GM23338 (cell line): ENCODE measurements at places on chromosomes 12 and 14. TPM values are rescaled to one million over a fixed set of nuclear protein-coding genes. Genes with fewer than 3 reads are reported as not detected.

DNA sequence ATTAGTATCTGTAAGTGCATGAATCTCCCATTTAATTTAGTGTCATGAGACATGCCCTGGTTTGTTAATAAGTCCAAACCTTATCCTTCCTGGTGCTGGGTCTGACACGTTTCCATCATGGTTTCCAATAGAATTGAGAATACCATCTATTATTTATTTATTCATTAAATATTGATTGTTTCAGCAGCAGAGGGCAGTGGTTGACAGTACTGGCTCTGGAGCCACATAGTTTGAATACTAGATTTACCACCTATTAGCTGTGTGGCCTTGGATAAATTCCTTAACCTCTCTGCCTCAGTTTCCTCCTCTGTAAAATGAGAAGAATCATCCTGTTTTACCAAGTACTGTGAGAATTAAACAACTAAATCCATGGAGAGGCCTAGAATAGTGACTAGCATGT is 941 bp upstream of the STAB2 start:
- no peak overlapping the region for H3K27ac ChIP-seq
- no peak for DNase-seq
- H3K27me3 ChIP-seq, result no peaks in the 10 kb centered on the region
- H3K4me3 ChIP-seq, result no peak overlapping the region
- no peaks in the 10 kb centered on the region for H3K4me1 ChIP-seq
- H3K36me3 ChIP-seq, result no peaks in the 10 kb centered on the region

DNA sequence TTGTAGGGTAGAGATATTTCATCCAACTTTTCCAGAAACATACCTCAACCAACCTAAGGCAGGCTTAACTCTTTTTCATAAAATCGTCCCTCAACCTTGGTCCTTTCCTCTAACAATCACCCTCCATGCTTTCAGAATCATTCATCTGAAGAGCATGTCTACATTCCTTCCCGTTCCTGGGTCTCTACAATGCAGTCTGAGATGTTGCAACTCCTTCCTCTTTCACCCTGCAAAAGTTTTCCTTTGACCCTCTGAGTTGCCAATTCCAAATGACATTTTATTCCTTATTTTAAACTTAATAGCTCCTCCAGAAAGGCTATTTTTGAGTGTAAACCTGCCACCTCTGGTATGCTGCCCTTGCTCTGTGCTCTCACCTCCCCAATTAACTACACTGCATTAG is 16.7 kb downstream of the SLC7A7 start:
- no peak overlapping the region for H3K4me3 ChIP-seq
- H3K36me3 ChIP-seq, result no peaks in the 10 kb centered on the region
- no peak for DNase-seq

The TMEM119 gene
- 0.07 and 0.35 TPM in 2 replicates for total RNA-seq

The B4GALNT3 gene
- 15.8 and 31.3 TPM in 2 replicates for total RNA-seq

DNA sequence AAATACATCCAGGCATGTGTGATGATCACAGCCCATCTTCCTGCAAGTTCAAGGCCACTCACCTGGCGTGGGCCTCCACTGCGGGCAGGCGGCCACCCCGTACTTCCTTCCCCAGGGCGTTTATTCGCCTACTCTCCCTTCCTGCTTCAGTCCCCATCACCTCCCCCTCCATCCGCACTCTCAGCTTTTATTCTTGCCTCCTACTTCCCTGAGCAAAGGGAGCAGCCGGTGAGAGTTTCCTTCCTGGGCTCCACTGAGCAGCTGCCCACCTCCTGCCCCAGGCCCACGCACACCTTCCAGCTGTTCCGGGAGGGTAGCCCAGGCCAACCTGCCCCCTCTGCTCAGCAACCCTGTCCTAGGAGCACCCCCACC is 4.1 kb downstream of the CYP46A1 start:
- H3K27me3 ChIP-seq, result no peaks in the 10 kb centered on the region
- no peak overlapping the region for H3K27ac ChIP-seq
- no peak for DNase-seq
- H3K4me1 ChIP-seq, result peaks cover 11% of the 10 kb centered on the region
- H3K36me3 ChIP-seq, result no peaks in the 10 kb centered on the region

DNA sequence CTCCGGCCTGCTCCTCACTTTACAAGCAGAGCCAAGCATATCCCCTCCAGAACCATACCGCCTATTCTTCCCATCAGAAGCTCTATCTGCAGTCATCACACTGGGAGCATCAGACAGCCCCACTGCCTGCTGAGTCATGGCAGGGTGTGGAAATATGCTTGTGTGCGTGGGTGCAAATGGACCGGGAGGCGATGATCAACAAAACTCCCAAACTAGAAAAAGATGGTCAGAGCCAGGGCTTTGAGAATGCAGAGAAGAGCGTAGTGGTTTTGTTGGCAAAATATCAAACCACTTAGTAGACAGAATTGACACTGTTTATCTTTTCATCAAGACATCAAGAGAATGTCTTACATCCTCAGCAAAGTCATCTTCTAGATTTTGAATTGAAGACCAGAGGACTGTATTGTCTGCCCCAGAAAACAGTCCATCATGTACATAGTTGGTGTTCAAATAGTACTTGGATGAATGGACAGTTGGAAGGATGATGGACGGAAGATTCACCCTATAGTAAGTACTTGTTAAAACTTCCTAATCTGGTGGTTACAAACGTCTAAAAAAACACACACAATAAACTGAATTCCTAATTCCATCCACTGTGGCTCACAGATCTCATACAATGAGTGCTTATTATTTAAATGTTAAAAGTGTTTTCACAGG is 54.9 kb downstream of the VWF start:
- no peaks in the 10 kb centered on the region for H3K27me3 ChIP-seq
- H3K4me3 ChIP-seq, result no peak overlapping the region
- peaks cover 1% of the 10 kb centered on the region for H3K4me1 ChIP-seq
- no peaks in the 10 kb centered on the region for H3K36me3 ChIP-seq

GRCh38 chr12:38156497-38157245 is 159.9 kb upstream of the ALG10B start:
- H3K36me3 ChIP-seq, result no peaks in the 10 kb centered on the region
- no peak for DNase-seq
- no peak overlapping the region for H3K4me3 ChIP-seq
- no peaks in the 10 kb centered on the region for H3K4me1 ChIP-seq
- H3K27ac ChIP-seq, result no peak overlapping the region
